Fibroblast of skin of right quadriceps (primary cell): ENCODE measurements at places on chromosomes 12 and 14.

DNA sequence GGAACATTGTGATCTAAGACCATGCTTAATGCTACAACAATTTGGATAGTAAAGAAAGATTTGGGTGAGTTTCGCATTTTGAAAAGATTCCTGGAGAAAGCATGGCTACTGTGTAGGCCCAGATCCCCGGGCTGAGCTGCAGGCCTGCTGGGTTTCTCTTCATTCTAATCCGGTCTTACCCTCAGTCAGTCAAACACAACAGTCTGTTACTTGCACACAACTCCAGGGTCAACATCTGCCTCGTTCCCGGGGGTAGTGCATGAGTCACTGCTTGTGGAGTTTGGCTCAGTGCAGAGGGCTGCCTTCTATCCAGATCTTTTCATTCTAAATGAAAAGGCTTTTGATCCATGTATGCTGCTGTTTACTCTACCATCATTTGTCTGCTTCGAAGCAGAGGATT lies 60.4 kb upstream of the SEL1L start:
- no peak for DNase-seq

DNA sequence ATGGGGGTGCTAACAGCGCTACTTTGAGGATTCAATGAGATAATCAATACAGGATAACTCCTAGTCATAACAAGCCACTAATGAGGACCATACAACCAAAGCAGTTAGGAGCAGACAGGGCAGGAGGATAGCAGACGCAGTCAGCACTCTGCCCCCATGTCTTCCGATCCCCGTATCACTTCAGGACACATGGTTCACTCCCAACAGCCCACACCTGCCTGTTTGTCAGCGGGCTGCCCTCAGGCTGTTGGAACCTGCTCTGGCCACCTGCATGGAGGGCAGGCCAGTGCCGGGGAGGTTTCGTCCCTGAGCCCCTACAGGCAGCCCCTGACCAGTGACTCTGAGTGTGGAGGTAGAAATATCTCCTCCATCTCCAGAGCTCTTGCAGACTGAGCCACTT lies 37.1 kb upstream of the LTBP2 start:
- DNase-seq, result no peak

GRCh38 chr14:39091716-39092115 lies 11.3 kb downstream of the SEC23A start:
- no peak for DNase-seq

- no peak for DNase-seq
Observed at GRCh38 chr14:74858022-74858421, 17.9 kb downstream of the PROX2 start.

DNA sequence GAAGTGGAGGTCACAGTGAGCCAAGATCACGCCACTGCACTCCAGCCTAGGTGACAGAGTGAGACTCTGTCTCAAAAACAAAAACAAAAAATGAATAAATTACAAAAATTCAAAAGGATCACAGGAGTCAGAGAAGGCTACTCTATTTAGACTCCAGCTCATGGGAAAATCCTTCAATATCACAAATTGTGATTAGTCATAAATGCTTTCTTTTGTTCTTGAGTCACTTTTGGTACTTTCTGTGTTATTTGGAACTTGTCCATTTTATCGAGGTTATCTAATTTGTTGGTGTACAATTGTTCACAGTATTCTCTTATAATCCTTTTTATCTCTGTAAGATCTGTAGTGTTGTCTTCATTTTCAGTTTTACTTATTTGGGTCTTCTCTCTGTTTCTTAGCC lies 18.9 kb downstream of the ALDH2 start:
- no peak for DNase-seq

DNA sequence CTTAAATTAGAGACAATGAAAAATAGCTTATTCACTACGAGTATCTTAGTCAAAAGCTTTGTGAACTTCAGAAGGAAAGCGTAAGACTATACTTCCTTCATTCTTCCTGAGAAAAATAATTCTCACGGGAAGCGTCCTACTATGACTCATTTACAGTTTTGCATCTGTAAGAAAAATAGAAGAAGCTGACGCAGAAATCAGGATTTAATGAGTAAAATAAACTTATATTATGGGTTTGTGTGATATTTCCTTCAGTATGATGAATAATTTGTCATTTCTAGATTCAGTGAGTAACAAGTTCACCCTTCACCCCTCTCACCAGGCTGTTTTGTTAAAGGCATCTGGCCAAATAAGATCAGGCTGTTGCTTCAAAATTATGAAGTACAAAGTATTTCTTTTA lies 17.8 kb upstream of the PDE3A start:
- peak; percentile 88 for DNase-seq

GRCh38 chr14:78202163-78202562 lies 32.0 kb downstream of the NRXN3 start:
- DNase-seq, result no peak
